Stimulated activated CD8-positive, alpha-beta memory T cell treated with anti-CD3 and anti-CD28 coated beads, Interleukin-7, amount 100 ng/mL, for 1 hour (primary cell): ENCODE measurements at places on chromosomes 7 and 10.

DNA sequence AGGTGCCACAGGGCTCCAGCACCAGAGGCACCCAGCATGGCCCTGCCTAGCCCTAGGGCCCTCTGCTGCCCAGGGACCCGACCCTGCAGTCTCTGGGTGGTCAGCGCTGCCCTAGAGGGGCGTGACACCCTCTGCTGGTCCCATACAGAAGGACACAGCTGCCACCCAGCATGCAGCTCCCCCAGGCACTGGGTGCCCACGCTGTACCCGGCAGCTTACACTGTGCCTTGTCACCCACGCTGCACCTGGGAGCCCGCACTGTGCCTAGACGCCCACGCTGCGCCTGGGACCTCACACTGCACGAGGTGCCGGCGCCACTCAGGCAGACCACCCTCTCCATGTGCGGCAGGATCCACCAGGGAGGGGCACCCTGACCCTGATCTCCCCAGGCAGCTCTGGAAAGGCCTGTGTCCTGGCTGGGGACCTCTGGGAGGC is 55.2 kb downstream of the PWWP2B start:
- no peak for DNase-seq

- no peak for DNase-seq
These were observed 301.9 kb downstream of the PLXDC2 start for GRCh38 chr10:20118119-20118518.

DNA sequence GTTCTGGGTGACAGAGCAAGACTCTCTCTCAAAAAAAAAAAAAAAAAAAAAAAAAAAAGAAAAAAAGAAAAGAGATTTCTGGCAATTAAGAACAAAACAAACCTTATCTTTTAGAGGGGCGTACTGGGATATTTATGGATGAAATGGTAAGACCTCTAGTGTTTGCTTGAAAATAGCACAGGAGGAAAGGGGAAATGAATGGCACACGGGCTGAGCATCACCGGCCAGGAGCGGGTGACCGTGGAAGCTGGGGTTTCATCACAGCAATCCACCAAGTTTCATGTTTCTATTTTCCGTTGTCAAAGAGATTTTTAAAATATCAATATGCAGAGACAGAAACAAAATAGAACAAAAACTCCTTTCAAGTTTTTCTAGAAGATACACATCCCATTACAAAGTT is 105.6 kb downstream of the SVIL start:
- no peak for DNase-seq

DNA sequence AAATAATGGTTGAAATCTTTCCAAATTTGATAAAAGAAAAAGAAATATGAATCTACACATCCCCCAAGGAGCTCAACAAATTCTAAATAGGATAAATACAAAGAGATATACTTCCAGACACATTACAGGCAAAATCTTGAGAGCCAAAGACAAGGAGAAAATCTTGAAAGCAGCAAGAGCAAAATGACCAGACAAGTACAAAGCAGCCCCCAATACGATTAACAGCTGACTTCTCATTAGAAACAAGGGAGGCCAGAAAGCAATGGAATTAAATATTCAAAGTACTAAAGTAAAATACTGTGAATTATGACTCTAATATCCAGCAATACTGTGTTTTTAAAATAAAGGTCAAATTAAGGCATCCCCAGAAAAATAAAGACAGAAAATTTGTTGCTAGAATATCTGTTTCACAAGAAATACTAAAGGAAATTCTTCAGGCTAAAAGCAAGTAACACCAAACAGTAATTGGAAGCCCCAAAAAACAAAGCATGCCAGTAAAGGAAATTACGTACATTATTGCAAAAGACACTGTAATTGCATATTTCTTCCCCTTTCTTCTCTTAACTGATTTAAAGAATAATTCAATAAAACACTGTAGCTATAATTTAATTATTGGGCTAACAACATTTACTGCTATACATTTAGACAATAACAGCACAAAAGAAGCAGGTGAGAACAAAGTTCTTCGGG is 36.4 kb downstream of the ZNF438 start:
- DNase-seq: no peak
